ENCODE measurements at places on chromosomes 4 and X. TPM values are rescaled to one million over a fixed set of nuclear protein-coding genes. Genes with fewer than 3 reads are reported as not detected.

TXK gene
- polyA plus RNA-seq: 0.07 TPM

GLOD5 gene
- polyA plus RNA-seq: not detected

GRCh38 chr4:124121461-124121971, 591.0 kb downstream of the ANKRD50 start:
- no peak for DNase-seq

DNA sequence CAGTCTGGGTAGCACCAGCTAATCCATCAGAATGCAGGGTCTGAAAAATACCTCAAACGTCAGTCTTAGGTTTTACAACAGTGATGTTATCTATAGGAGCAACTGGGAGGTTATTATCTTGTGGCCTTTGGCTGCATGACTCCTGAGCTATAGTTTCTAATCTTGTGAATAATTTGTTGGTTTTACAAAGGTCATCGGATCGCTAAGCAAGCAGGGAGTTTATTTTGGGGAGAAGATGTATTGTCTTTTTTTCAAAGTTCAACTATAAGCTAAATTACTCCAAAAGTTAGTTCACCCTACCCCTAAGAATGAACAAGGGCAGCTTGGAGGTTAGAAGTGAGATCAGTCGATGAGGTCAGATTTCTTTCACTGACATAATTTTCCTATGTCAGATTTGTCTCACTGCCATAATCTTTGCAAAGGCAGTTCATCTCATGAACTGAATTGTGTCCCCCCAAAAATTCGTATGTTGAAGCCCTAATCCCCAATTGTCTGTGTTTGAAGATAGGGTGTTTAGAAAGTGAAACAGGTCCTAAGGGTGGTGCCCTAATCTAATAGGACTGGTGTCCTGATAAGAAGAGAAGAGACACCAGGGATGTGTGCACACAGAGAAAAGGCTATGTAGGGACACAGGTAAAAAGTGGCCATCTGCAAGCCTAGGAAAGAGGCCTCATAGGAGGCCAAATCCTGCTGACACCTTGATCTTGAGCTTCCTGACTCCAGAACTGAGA, 175.8 kb upstream of the GALNT7 start:
- no peak for DNase-seq
